ENCODE measurements at places on chromosomes 12 and 14. TPM values are rescaled to one million over a fixed set of nuclear protein-coding genes. Genes with fewer than 3 reads are reported as not detected.

FAM186B gene
- total RNA-seq: 1.0 TPM

DNA sequence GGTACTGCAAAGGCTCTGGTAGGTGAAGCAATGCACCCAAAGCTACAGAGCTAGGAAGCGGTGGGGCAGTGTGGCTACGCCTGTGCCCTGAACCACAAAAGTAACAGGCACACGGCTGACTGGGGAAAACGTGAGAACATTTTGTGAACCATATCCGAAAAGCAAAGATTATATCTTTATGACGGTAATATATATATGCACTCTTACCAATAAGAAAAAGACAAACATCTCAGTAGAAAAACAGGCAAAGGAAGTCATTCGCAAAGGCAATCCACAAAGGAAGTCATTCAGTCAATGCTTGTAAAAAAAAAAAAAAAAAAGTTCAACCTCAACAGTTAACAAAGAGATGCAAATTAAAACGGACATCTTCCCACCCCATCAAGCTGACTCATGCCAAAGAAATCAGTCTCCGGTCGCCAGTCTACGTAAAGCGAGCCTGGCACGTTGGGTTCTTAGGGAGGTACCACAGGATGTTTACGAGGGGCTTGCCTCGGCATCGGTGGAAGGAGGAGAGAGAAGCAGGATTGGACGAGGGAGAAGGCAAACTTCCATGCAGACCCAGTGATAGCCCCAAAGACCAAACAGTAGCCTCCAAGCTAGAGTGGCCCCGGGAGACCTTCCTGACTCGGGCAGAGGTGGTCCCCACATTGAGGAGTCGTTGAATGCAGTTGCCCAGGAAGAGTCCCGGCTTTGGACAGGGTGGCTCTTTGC lies 39.4 kb upstream of the PPP2R5C start:
- peak; percentile 68 for DNase-seq

DNA sequence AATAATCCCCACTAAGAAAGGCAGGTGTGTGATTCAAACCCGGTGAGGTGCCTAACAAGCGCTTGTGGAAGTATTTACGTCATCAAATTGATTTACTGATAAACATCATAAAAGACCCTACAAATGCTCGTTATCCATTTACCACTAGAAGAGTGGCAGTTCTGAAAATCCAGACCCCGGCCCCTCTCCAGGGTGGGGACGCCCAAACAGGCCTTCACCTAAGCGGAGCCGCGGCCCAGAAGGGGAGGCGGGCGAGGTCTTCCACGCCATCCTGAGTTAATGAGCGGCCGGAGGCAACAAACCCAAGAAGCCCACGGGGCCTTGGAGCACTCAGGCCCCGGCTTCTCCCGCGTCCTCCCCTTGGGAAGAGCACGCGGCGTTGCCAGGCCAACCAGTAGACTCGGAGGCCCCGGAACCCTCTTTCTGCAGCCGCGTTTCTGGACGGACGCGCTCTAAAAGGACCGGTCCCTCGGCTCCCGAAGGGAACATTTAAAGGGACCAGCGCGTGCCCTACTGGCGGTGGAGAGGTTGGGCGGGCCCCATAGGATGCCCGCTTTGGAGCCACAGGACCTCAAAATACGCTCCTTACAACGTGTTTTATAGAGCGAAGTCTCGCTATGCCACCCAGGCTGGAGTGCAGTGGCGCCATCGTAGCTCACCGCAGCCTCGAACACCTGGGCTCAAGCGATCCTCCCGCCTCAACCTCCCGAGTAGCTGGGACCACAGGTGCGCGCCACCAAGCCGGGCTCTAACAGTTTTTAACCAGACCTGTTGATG lies 3.5 kb downstream of the PTPN21 start:
- DNase-seq: peak; percentile 32

DNA sequence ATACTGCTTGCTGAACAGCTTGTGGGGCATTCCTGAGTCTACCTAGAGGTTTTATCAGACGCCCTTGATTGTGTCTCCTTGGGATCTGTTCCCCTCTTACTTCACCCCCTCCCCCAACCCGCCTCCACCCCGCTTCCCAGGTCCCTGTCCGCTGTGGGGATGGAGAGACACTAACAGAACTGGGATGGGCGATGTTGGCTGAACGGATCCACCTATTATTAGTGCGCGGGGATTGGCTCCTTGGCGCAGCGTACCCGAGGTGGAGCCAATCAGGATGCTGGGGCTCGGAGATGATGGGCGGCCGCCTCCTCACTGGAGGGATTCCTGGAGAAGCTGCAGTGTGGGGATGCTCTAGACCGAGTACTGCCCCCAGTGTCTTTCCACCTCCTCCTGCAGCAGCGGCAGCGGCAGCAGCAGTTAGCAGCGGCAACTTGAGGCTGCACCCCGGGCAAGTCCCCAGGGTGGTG lies at the start of gene SYT1:
Gene SYT1, plus strand, starts transcription at position 372 of the 467 bp plus-strand sequence.
- DNase-seq: no peak

RNF212B gene
- not detected for total RNA-seq

CCDC184 gene
- total RNA-seq: 0.90 TPM

SERPINA4 gene
- not detected for total RNA-seq

DNA sequence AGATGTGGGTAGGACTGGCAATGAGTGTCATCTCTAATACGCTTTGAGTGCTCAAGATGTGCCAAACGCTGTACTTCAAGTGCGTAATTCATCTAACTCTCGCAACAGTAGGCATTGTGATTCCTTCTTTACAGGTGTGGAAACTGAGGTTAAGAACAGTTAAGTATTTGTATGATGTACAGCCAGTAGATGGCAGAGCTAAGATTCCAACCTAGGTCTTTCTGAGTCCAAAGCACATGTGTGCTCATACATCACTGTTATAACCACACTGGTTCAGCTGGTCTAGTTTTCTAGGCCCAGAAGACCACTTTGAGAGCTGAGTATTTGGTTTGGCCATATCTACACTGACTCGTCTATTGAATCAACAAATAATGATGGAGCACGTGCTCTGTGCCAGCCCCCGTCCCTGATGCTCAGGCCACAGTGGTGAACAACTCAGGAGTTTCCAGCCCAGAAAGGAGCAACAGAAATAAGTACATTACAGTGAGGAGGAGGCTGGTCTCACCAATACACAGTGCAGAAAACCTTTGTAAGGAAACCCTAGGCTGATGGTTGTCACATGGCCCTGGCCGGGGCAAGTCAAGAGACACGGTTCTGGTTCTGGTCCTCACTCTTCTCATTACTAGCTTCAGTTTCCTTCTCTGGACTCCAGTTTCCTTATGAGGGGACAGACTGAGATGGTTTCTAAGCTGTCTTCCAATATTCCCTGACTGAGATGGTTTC lies 69.3 kb upstream of the SCN8A start:
- DNase-seq: no peak

GRCh38 chr14:64605926-64606685 lies 56.3 kb downstream of the PPP1R36 start:
- no peak for DNase-seq

SALL2 gene
- total RNA-seq: 1.4 TPM

PLCZ1 gene
- total RNA-seq: not detected

SERPINA3 gene
- total RNA-seq: not detected

DNA sequence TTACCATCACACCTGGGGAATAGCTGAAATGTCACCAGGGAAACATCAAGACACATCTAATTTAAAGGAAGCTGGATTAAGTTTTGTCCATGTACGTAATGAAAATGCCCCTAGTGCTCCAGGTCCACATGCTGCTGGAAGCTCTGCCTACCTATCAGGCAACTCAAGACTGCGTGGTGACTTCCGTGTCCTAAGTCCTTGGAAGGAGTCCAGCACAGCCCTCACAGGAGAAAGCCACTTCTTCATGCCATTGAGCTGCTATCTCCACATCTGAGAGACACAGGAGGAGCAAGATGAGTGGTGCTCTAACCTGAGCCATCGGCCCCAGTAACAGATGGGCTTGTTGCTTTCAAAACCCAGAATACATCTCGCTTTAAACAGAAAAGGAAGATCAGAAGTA lies 316.4 kb downstream of the DPF3 start:
- DNase-seq: no peak

OLR1 gene
- not detected for total RNA-seq

GRCh38 chr12:6724409-6724797 lies 557 bp downstream of the COPS7A start:
- DNase-seq: no peak

GRCh38 chr12:56872366-56872765 lies 61.8 kb downstream of the SDR9C7 start:
- no peak for DNase-seq
